Ureter (tissue), 1 donor: ENCODE measurements at places on chromosomes 5 and 9. TPM values are rescaled to one million over a fixed set of nuclear protein-coding genes. Genes with fewer than 3 reads are reported as not detected.

ASS1 gene
- 271 TPM for total RNA-seq

GRCh38 chr9:11973011-11973410 is 720.2 kb upstream of the TYRP1 start:
- DNase-seq, result no peak

DNA sequence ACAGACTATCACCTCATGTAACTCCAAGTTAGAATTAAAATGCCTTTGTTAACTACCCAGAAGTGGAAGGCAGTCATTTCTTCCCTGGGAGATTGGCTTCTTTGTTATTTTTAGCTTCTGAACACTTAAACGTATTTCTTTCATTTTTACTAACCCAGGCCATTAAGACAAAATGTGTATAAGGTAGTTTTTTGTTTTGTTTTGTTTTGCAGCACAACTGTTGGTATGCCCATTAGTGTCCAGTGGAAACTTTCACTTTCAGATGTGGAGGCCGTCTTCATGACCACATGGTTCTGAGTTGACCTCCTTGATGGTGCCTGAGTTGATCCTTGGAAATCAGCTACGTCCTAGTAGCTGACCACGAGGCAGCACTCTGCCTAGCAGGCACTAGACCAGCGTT is 264.6 kb upstream of the ZNF608 start:
- DNase-seq, result no peak

DNA sequence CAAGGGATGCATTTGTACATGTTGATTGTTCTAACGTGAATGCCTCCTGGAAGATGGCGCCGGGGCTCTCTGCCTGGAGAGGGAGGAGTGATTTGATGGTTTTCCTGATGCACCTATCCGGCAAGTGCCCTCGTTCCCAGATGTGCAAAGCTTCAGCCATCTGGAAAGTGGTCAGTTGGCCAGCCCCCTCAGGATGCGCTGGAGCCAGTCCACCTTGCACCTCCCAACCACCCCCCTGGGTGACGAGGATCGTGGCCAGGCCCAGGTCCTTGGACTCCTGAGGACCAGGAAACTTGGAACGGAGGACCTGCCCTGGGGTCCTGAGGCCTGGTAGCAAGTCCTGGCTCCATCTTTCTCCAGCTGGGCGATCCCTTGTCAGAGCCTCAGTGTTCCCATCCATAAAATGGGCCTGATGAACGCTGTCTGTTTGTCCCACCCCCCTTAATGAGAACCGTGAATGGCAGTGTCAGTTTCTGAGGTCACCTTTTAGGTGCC is 23.6 kb upstream of the RNU6ATAC start:
- DNase-seq, result no peak

- no peak for DNase-seq
Measured at GRCh38 chr5:1111241-1111726, 579 bp downstream of the SLC12A7 start.

DNA sequence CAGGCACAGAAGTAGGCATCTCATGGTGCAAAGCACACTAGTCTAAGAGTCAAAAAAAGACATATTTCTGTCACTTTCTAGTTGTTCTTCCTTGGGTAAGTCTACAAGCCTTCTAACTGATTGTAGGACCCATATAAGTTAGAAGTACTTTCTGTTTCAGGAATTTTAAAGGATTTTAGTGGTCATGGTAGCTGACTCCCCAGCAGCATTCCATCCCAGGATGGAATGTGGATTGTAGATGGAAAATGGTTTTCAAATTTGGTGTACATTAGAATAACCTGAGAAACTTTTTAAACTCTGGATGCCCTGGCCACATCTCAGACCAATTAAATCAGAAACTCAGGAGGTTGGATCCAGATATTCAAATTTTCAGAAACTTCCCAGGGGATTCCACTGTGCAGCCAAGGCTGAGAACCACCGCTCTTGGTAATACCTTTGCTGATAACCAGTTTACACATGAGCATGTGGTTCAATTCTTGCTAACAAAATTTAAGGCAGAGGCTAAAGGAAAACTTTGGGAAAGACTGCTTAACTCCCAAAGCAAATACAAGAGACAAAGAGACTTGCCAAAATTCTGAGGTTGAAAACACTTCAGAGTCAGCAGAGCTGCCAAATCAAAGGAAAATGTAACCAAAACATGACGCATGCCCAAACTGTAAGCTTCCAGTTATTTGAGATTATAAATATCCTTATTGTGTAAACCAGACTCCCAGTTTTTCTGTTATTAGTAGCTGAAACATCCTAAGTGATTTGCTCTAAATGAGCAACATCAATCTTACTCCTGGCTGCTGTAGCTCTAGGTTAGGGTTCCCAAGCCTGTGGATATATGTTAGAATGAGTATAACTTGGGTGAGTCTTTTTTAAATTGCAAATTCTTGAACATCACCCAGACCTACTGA is 145.4 kb upstream of the MTAP start:
- no peak for DNase-seq

ZBTB34 gene
- 10.1 TPM for total RNA-seq

DNA sequence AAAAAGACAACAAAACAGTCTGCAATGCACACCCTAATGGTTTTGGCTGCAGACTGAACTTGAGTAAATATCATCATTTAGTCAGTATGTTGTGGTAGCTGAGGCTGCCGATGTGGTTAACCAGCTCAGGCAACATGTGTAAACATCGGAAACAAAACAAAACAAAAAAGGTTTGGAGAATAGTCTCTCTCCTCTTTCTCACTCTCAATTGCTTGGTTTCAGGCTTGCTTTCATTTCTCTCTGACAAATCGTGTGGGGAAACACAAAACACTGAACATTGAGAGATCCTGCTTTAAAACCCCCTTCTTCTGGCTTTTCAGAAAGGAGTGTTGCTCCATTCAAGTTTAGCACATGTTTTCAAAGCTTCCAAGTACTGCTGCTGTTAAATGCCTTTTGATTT is 453.3 kb downstream of the BNC2 start:
- DNase-seq, result no peak

AHRR gene
- total RNA-seq, result 7.4 TPM

GRCh38 chr9:134123764-134124128 is 12.1 kb upstream of the WDR5 start:
- no peak for DNase-seq
